ENCODE measurements at places on chromosomes 7 and 10. TPM values are rescaled to one million over a fixed set of nuclear protein-coding genes. Genes with fewer than 3 reads are reported as not detected.

DNA sequence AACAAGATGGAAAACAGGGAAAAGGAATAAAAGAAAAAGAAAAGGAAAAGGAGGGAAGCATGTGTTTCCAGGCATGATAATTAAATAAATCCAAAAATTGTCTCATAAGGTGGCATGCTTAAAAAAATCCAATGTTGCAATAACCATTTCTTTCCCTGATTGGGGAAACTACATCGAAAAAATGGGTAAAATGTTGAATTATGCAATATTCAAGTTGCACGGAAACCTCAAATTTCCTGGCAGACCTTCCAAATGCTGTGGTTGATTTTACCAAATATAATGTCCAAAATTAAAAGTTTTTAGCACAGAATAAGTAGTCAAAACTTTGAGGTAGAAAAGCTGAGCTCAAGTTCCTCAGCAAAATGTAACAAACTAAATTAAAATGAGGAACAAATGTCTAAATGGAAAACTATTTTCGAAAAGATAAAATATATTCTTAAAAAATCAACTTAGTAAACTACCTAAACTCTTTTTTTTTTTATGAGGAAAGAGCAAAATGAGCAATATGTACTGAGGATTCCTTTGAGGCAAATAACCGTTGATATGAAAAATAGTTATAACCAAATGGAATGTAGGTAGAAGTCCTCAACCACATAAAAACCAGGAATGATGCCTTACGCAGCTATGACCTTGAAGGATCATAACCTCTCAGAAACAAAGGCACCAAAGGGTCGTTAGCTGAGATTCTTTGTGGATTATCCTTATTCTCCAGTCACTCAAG lies 52.6 kb downstream of the MACC1 start:
- no peak for DNase-seq

DNA sequence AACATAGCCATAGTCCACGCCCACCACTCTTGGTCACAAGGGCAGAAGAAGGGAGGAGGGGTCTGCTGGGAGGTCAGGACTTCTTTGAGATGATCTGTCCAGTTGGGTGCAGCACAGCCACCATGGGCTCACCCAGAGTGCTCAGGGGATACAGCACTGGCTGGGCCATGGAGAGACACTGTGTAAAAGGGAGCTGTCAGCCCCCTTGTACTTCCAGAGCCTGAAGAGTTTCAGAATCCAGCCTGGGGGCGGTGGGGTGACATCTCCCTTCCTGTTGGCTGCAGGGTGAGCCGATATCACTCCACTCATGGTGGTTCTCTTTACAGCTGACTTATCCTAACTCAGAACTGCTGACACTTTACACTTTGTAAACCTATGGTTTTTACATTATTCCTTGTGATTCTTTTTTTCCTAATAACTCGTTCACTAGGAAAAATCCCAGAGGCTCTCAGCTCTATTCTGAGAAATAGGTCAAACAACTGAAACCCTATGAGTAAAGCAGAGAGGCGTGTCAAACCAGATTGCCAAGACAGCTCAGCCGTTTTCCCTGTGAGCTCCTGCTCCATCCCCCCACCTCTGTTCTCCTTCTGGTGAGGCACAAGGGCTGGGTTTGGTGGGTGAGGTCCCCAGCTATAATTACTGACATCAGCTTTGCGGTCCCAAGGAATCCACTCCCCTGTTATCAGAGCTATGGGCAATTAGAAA lies 3.2 kb upstream of the MRPS24 start:
- no peak for DNase-seq

GRCh38 chr10:118737603-118738302 lies 17.0 kb downstream of the CACUL1 start:
- no peak for DNase-seq

GRCh38 chr7:12968836-12969422 lies 281.5 kb downstream of the ARL4A start:
- no peak for DNase-seq

DNA sequence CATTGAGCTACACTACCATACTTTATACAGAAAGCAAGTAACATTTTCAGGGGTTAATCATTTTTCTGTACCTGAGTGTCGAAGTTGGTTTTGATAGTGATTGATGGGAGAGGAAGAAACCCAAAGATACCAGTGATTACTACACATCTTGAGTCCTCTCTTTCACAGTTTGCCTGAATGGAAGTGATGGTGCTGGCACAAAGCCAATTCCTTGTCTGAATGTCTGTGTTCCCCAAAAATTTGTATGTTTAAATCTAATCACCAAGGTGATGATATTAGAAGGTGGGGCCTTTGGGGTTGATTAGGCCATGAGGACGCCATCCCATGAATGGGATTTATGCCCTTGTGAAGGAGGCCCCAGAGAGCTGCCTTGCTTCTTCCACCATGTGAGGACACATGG lies 696.9 kb upstream of the ANKRD30A start:
- DNase-seq, result no peak

DNA sequence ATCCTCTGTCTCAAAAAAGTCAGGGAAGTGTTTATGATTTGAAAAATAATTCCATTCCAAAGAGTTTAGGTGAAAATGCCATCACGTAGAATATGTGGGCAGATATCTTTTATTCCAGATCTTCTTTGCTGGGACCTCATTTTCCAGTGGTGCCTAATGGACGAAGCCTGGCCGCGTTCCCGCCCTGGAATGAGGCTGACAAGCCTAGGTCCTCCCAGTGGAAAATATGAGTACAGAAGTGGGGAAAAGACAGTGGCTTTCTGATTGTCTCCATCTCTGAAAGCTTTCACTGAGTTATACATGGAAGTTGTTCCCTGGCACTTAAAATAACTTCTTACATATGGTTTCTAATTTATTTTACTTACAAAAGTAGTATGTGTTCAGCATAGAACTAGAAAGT lies 139.4 kb downstream of the TACC2 start:
- DNase-seq, result peak; percentile 82

DNA sequence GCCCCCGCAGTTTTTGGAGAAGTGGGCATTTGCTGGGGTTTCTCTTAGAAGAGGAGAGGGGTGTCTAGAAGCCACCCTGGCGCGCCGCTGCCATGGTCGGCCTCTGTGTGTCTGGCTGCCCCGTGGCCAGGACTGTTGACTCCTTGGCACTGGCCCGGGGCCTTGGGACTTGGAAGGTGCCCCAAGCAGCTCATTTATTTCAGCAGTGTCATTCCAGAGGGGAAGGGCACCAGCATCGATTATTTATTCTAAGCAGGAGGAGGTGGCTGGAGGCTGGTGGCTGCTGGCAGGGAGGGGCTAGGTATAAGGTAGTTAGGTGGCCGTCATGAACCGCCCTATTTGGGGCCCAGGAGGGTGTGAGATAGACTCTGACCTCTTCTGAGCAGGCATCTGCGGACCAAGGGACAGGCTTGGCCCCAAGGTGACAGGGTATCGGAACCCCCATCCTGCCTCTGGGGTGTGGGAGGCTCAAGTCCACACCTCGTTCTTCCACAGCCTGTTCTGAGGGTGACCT lies 1.6 kb downstream of the GTF2IRD1 start:
- DNase-seq, result no peak

DNA sequence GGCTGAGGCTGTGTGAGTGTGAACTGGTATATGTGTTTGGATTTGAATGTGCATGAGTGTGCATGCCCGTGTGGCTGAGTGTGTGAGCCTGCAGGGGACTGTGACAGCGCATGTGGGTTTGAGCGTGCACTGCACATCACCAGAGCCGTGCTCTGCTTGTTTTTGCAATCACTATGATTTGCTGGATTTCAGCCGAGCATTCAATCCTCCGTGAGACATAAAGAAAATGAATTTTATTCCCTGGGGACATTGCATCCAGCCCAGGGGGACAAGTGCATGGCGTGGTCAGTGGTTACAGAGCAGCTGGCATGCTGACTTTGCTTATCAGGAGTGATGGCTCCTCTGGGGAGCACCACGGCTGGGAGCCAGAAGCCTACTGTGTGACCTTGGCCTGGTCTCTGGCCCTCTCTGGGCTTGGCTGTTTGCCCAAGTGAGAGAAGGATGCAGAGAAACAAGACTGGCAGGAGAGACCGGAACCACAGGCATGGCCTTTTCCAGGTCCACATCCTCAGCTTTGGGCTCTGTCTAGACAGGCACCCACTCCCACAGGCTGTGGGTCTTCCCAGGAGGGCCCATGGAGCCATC lies 160.2 kb upstream of the UNC5B start:
- DNase-seq, result no peak

GRCh38 chr10:103493916-103494877 lies 692 bp downstream of the NEURL1 start:
- DNase-seq, result no peak

- DNase-seq, result no peak
Observed at GRCh38 chr10:101011517-101012423, 12.2 kb downstream of the LZTS2 start.

GRCh38 chr7:66213637-66214036 lies 8.5 kb downstream of the TPST1 start:
- no peak for DNase-seq

- DNase-seq, result no peak
Observed at GRCh38 chr7:91326516-91327199, 62.4 kb downstream of the FZD1 start.

The HHEX gene
- 15.3 TPM for total RNA-seq

The AKR1B1 gene
- 273 TPM for total RNA-seq

The FRMD4A gene
- total RNA-seq, result 98.0 TPM

The GBX1 gene
- not detected for total RNA-seq

The CCZ1 gene
- 74.7 TPM for total RNA-seq

The CYP3A4 gene
- not detected for total RNA-seq
